HuH-7 (cell line): ENCODE measurements at places on chromosomes 6 and 20.

GRCh38 chr6:85089255-85089654 lies 324.9 kb upstream of the TBX18 start:
- no peak for DNase-seq

DNA sequence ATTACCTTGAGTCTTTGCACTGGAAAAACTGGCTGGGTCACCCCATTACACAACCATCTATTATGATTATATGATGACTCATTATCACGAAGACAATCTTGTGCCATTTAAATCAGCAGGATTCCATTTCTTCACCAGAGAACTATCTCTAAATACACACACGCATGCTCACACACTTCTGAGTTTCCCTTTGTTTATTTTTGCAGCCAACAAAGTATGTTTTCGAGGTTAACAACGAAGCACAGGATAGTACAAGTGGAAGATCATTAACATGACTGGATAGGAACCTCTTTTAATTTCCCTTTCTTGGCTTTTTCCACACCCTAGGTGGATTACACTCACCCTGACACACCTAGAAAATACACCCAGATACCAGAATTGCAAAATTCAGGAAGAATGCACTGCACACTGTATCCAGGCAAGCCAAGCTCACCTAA lies 18.9 kb downstream of the PERP start:
- no peak for DNase-seq

GRCh38 chr20:1825938-1826445 lies 69.2 kb upstream of the SIRPA start:
- DNase-seq: no peak

DNA sequence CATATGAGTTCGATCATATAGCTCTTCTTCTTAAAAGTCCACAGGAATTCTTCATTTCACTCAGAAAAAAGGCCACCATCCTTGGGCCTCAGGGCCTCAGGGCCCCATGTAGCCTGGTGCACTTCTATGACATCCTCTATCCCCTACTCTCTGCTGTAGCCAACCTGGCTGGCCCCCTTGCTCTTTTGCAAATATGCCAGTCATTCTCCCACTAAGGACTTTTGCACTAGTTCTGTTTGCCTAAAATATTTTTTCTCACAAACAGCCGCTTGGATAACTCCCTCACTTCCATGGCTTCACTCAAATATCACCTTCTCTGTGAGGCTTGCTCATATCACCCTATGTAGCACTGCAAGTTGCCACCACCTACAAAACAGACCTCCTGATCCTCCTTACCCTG lies 604.7 kb upstream of the JAG1 start:
- no peak for DNase-seq
